ENCODE measurements at places on chromosomes 5 and 9. TPM values are rescaled to one million over a fixed set of nuclear protein-coding genes. Genes with fewer than 3 reads are reported as not detected.

Gene GABRA1
- not detected for total RNA-seq

Gene FBXL7
- total RNA-seq: 0.40 TPM

Gene URM1
- total RNA-seq: 77.7 TPM

Gene BARHL1
- total RNA-seq: not detected

Data from GM12878 (cell line).